ENCODE measurements at places on chromosomes 7 and 10.

- DNase-seq, result no peak
Measured at GRCh38 chr10:86603256-86603655, 51.1 kb upstream of the OPN4 start.

DNA sequence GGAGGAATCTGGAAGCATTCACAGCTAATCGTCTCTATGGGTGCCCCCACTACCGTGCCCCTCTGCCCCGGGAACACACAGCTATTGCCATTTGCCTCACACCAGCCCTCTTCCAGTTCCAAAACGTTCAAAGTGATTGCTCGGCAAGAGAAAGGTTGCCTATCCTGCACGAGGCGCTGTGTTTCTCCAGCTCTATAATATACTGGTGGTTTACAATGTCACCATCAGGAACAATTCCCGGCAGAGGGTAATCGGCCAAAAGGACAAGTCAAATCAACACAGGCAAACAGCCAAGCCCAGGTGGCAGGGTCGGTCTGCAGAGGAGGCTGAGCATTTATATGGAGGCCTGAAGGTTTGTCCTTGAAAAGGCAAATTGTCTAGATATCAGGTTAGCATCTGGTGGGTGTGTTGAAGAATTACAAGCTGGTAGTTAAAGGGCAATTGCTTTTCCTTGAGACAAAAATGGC is 29.2 kb upstream of the TNS3 start:
- DNase-seq, result no peak

- DNase-seq, result peak; percentile 71
Measured at GRCh38 chr7:135801045-135801693, 52.6 kb upstream of the FAM180A start.

GRCh38 chr7:37538945-37539344 is 90.3 kb upstream of the ELMO1 start:
- no peak for DNase-seq

- DNase-seq, result no peak
Measured at GRCh38 chr7:95881597-95881996, 109.2 kb downstream of the DYNC1I1 start.

DNA sequence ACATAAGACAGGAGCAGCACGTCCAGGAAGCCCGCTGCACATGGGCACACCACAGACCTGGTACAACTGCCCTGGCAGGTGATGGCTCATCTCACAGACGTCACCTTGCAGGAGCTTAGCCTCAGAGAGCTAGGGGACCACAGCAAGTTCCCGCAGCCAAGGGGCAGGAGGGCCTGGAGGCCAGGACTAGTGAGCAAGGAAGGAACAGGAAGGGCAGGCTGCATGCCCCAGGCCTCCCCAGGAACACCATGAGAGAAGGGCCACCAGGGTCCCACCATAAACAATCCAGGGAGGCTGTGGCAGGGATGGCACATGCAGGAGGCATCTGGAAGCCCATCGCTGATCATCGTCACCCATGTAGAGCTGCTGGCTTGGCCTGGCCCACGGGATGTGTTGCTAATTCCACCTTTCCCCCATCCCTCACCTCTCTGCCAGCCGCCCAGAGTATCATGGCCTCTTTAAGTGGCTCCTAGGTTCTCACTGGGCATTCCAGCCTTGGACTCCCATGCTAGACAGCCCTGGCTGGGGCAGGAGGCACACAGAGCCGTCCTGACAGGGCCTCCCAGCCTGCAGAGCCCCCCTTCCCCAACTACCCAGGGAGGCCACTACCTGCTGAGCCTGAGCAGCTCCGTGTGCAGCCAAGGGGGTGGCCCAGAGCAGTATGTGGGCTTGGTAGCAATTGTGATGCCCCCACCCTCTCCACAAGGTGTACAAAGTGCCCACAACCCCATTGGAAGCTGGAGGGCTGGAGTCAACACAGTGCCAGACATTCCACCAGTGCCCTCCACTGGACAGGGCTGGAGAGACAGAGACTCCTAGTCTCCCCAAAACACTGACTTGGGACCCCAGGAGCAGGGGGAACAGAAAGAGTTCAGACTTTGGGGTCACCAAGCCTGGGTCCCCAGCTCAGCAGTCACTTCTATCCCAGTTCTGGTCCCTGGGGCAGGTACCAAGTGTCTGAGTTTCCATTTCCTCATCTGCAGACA is 35.5 kb downstream of the GRID1 start:
- no peak for DNase-seq

- DNase-seq, result no peak
Measured at GRCh38 chr10:1807924-1808323, 70.6 kb upstream of the ADARB2 start.

- DNase-seq, result no peak
Measured at GRCh38 chr10:98951269-98952000, 284.2 kb downstream of the HPSE2 start.

DNA sequence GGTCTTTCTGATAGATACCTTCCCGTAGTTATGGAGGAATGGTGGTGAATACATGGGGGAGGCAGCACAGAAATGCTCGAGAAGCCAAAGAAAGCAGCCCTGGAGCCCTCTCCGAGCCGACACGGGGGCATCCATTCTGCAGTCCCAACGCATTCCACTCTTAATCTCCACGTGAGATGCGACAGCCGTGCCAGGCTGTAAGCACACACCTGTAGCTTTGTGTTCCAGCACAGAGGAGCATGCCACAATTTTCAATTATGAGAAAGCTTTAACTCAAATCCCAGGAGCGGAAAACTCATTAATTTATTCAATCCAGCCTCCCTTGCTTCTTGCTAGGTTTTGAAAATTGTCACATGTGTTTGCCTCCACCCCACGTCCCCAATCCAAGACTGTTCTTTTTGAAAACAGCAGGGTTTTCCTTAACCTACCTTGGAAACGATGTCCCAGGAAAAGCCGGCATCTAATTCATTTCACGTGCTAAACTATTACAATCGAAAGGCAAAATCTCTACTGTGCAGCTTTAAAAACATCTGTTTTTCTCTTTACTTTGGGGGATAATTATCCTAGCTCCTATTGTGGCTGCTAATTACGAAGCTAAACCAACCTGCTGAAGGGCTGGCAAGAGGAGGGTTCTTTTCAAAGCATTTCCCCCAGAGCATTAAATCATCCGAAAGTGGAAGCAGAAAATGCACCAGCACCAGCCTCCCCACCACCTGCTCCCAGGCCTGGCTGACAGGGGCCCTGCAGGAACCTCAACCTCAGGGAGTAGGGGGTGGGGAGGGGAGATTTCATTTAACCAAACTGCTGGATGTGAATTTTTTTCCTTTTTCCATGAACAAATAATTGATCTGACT is 56.0 kb upstream of the CHST15 start:
- DNase-seq, result peak; percentile 91

DNA sequence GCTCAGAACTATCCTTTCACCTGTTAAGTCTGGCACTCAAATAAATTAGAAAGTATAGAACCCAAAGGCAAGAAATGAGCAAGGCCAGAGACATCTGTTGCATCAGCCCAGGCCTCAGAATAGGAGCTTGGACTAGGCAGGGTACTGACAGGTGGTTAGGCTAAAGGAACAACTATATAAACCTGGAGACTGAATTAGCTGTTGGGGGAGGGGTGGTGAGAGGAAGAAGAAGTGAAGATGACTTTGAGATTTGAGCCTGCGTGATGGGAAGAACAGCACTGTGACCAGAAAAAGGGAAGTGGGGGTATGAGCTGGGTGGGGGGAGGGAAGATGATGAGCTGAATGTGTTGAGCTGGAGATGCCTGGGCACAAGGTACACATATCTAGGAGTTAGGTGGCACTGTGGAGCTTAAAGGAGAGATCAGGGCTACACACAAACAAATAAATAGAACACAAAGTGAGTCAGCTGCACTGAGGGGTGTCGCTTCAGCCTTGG is 244.7 kb downstream of the PTEN start:
- no peak for DNase-seq

DNA sequence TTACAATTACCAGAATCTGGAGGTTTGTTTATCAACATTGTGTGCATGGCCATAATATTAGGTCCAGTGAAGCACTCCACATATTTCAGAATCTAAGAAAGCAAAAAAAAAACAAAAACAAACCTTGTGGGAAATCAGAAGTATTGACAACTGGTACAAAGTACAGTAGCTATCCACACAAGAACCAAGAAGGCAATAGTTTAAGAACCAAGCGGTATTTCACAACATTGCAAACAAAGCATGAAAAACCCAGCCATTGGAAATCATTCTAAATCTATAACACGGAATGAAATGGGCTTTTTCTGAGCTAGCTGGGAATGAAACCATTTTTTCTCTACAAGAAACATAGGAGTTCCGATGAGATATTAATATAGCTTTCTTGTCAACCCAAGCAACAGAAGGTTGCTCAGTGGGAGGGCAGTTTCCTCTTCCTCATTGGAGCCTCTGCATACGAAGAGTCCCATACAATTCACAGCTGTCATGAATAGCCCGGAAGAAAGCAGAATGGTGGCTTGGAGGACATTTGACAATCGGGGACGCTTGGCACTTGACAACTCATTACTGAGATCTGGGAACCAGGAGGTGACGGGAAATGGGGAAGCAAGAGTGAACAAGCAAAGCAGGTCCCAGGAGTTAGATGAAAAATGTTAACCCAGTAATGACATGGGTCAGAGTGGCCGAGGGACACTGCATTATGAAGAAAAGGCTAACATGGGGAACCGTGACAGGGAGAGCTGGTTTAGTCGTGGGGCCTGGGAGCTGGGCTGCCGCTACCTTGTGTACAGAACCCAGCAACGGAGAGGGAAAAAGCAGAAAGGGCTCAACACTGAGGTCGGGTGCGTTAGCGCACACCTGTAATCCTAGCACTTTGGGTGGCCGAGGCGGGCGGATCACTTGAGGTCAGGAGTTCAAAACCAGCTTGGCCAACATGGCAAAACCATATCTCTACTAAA is 7.8 kb downstream of the PHYH start:
- no peak for DNase-seq

DNA sequence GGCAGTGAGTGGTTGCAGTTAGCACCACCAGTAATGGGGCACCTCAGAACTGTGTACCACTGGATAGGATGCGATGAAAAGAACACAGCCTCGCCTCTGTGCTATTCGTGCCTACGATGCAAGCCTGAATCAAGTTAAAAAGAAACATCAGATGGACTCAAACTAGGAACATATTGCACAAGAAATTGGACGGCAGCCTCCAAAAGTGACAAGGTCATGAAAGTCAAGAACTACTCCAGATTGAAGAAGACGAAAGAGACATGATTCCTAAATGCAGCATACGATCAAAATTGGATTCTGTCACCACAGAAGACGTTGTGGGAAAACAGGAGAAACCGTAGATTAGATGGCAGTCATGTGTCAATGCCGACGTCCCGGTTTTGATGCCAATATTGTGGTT is 648.1 kb upstream of the FOXK1 start:
- DNase-seq, result no peak

GRCh38 chr10:116466715-116467422 is 39.2 kb downstream of the PNLIPRP3 start:
- DNase-seq, result no peak

GRCh38 chr7:57215423-57215822 is 83.2 kb upstream of the ZNF479 start:
- DNase-seq, result no peak

DNA sequence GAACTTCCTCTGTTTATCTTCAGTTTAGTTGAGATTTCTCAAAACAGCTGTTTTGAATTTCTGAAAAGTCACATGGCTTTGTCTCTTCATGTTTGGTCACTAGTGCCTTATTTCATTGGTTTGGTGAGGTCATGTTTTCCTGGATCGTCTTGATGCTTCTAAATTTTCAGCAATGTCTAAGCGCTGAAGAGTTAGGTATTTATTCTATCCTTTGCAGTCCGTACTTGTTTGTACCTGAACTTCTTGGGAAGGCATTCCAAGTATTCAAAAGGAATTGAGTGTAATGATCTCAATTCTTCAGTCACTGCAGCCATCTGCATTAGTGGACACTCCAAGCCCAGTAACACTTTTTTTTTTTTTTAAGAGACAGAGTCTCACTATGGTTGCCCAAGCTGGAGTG is 67.7 kb downstream of the HERC4 start:
- no peak for DNase-seq

DNA sequence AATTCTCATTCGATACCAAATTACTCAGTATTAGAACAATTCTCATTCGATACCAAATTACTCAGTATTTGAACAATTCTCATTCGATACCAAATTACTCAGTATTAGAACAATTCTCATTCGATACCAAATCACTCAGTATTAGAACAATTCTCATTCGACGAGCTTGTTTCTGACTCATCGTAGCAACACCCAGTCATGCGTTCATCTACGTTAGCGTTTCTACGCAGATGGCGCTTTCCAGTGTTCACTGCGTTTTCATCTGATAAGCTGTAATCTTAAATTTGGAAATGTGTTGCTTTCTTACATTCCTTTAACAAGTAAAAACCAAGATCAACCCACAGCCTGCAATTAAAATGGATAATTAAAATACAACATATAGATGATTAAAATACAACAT is 276.3 kb downstream of the ZMYND11 start:
- no peak for DNase-seq

GRCh38 chr7:138324941-138325340 is 135.1 kb upstream of the TRIM24 start:
- DNase-seq, result no peak

DNA sequence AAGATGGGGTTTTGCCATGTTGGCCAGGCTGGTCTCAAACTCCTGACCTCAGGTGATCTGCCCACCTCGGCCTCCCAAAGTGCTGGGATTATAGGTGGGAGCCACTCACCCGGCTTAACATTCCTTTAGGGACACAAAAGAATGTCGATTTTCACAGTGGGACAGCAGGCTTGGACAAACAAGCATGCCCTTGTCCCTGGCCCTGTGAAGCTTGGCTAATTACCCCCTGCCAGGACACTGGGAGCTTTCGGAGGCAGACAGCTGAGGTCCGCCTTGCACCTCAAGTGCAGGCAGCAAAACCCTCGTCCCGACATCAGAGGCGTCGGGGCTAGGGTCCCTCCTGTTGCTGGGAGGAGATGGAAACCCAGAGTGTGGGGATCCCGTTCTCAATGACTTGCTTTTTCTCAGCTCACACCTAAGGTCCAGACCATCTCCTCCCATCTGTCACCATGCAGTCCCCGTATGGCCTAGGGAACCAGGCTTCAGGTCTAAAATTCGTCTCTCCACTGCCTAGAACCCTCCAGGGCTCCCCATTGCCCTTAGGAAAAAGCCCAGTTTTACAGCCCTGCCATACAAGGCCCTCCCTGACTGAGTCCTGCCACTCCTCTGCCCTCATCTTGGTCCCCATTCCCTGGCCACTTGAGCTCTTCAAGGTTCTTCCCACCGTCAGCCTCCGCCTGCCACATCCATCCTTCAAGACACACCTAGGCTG is 6.3 kb upstream of the CLIP2 start:
- no peak for DNase-seq
